Activated CD4-positive, alpha-beta T cell treated with anti-CD3 and anti-CD28 coated beads for 36 hours (primary cell): ENCODE measurements at places on chromosomes 6 and 20.

DNA sequence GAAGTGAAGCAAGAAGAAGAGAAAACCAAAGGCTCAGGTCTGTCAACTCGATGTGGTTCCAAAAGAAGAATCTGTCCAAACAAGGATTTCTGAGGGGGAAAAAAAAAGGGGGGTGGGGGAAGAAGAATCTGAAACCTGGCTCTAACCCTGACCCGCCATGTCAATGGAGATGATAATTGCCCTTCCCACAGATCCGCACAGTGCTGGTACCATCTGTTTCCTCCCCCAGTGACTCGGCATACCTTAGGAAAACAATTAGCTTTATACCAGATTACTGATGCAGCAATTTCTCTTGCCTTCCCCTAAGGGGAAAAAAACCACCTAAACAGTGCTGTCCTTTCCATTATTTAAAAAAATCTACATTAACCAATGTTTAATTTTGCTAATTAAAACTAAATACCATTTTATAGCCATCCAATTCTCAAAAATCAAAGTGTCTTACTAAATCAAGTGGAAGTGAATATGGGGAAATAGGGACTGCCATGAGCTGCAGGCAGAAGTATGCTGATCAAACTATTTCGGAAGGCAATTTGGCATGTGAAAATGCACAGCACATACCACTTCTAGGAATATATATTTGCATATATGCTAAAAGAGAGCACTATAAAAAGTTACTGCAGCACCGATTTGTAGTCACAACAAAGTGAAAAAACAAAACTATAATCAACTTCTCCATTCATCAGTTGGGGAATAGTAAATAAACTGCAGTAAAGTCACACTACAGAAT, 46.8 kb downstream of the MAP7 start:
- no peak for DNase-seq

GRCh38 chr6:87756858-87757257, 54.8 kb upstream of the AKIRIN2 start:
- peak; percentile 55 for DNase-seq

DNA sequence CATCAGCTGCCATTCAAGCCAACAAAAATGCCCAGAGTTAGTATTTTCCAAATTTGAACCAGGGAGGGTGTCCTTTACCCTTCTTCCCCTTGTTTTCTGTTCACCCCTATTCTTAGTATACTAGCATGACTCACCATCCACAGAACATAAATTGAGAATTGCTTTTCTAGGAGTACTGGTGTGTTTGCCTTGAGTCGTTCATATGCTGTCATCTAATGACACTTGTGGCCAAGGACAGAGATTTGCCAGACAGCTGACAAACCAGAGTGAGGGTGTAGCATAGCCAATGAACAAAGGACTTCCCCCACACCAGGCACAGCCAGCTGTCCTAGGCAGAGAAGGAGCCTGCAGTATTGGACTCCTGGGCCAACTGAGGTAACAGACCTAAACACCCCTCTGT, 62.2 kb downstream of the FILIP1 start:
- DNase-seq: no peak

DNA sequence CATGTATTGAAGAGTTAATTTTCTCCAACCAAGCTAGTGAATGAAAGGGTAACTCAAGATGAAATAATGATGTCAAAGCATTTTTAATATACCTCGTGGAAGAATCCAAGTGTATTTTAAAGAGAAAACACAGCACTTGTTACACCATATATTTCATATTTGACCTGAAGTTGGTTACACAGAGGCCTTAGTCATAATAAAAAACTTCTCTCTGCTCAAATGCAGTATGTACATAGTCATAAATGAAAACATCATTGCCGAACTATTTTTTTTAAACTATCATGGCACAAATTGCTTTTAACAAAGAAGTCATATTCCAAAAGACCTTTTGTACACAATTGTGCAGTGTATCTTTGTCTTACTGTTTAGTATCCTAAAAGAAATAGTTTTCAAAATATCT, 43.0 kb downstream of the BACH2 start:
- no peak for DNase-seq

GRCh38 chr6:111427341-111428116, 55.5 kb downstream of the REV3L start:
- DNase-seq: peak; percentile 47

- DNase-seq: no peak
These were observed 8.3 kb downstream of the COX7A2 start for GRCh38 chr6:75235271-75235670.

DNA sequence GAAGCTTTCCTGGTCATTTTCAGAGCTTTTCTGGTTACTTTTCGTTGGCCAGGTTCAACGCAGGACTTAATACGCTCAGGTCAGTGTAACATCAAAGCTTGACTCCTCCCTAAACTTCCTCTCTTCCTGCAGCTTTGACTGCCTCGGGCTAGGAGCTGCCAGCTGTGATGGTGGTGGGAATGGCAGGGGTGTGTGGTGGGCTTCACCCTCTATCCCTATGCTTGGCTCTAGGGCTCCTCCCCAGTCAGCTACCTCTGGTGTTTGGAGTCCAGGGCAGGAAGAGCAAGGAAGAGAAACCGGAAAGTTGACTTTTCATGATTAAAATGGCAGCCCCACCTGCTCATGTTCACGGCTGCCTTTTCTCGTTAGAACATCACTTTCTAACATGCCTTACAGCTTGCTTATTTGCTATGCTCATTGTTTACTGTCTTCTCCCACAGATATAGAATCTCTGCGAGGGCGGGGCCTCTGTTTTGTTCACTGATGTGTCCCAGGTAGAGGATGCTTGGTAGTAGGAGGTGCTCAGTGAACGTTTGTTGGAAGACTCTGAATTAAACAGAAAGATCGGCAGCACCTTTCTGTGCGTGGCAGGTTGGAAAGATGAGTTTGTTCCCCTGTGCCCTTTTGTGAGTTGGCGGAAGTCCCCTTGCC, 16.1 kb upstream of the PPP1R14C start:
- no peak for DNase-seq
